Naive thymus-derived CD8-positive, alpha-beta T cell (primary cell): ENCODE measurements at places on chromosomes 16 and 17.

DNA sequence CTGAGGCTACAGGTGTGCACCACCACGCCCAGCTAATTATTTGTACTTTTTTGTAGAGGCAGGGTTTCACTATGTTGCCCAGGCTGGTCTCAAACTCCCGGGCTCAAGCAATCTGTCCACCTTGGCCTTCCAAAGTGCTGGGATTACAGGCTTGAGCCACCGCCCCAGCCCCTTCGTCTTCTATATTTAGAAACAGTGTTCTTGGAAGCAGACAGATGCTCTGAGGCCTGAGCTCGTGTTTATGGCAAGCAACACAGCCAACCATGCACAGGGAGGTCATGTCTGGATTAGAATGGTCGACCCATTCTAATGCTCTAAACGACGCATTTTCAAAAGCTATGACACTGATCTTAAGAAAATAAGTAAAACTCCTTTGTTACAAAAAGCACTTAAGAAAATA is 16.6 kb downstream of the TMEM204 start:
- DNase-seq: no peak

DNA sequence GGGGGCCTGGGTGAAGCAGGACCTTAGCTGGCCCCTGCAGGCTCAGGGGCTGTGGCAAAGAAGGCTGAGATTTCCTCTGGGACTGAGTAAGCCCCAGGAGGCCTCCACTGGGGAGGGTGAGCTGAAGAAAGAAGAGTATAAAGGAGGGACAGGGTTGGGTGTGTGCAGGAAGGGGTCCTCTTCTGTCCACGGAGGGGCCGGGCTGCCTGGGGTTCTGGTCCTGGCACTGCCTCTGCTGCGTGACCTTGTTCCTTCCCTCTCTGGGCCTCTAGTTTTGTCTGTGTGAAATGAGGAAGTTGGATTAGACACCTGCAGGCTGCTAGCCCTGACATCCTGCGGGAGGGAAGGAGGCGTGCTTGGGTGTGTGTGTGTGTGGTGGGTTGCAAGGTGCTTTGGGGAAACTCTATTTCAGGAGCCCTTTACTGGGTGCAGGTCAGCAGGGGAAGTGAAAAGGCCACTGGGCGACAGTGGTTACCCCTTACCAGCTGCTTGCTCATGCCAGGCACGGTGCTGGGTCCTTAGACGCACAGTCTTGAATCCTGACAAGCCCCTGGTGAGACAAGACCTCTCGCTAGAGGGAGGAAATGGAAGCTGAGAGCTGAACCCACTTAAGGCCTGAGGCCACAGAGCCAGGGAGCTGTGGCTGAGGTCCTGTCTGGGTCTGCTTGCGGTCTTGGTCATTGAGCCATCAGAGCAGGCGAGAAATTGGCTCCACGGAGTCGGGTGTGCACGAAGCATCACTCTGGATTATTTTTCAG is 60.7 kb downstream of the OR1D5 start:
- DNase-seq: peak; percentile 15

DNA sequence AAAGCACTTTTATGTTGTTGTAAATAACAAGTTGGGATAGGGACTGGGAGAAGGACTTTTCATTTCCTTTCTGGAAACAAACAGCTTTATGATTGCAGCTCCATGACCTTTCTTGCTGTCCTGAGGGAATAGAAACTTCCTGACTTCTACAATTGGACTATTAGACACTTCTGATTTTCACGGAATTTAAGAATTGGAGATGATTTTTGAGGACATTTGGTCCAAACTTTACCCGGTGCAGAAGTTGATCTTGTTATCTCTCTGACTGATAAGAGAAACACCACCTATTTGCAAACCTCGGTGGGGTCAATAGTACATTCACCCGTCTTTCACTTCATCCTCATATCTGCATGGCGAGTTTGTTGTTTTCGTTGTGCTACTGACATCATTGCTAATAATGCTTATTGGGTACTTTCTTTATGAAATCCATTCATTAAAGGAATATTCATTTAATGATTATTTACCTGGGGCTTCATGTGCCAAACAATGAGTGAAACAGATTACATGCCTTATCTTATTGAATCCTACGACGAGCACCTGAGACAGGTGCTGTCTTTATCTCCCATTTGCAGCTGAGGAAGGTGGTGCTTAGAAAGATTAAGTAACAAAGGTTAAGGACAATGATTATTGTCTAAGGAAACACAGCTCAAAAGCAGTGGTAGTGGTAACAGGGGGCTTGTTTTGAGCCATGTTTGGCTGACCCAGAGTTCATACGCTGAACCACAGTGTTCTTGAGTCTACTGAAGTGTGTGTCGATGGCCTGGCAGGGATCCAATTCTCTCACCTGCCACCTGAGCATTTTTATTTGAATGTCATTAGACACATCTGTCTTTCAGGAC is 176.9 kb upstream of the FAM20A start:
- DNase-seq: no peak

DNA sequence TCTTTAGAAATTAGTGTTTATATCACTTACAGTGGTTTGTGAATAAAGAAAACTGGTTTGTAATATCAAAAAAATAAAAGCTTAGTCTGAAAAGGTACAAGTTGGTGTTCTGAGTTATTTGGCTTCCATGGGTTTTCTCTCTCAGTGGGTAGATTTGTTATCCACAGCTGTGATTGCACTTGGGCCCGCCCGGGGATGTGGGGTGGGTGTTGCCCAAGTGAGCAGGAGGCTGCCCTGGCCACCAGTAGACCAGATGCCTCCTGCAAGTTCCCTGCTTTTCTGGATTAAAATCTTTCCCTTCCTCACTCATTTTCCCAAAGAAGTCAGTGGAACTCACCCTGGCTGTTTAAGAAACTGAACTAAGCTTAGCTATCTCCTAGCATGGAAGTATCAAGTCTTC is 380.6 kb downstream of the RBFOX1 start:
- DNase-seq: no peak

- DNase-seq: no peak
Observed at GRCh38 chr16:1182316-1182671, 29.4 kb downstream of the CACNA1H start.

GRCh38 chr16:10085078-10085798 is 97.0 kb downstream of the GRIN2A start:
- DNase-seq: no peak

- DNase-seq: no peak
Observed at GRCh38 chr16:68249371-68249770, 4.2 kb downstream of the PLA2G15 start.

DNA sequence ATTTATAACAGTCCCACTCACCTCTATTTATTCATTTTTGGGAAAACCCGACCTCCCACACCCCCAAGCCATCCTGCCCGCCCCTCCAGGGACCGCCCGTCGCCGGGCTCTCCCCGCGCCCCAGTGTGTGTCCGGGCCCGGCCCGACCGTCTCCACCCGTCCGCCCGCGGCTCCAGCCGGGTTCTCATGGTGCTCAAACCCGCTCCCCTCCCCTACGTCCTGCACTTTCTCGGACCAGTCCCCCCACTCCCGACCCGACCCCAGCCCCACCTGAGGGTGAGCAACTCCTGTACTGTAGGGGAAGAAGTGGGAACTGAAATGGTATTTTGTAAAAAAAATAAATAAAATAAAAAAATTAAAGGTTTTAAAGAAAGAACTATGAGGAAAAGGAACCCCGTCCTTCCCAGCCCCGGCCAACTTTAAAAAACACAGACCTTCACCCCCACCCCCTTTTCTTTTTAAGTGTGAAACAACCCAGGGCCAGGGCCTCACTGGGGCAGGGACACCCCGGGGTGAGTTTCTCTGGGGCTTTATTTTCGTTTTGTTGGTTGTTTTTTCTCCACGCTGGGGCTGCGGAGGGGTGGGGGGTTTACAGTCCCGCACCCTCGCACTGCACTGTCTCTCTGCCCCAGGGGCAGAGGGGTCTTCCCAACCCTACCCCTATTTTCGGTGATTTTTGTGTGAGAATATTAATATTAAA is 638 bp upstream of the TMEM88 start:
- no peak for DNase-seq

- no peak for DNase-seq
Observed at GRCh38 chr17:79802039-79802735, 5.3 kb upstream of the CBX8 start.

- no peak for DNase-seq
Observed at GRCh38 chr16:982145-983043, 824 bp downstream of the SOX8 start.

DNA sequence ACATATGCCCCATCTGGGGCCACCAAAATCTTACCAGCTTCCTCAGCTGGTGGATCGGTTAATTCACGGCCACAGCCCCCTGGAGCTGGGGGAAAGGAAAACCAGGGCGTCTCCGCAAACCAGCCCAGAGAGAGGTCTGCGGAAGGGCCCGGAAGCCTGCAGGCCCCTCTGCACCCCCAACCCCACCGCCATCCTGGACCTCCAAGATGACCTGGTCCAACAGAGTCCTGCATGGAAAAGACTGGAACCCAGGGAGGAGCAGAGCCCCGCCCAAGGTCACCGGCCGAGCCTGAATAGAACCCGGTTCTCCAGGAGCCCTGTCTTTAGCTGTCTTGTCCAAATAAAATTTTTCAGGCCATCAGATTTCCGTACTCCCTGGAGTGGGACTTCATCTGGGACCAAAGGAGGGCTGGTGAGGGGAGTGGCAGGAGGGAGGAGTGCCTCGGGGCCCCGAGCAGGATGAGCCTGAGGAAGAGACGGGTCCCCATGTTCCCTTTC is 37.4 kb upstream of the NDRG4 start:
- no peak for DNase-seq

- no peak for DNase-seq
Observed at GRCh38 chr16:81163671-81164070, 67.5 kb upstream of the GCSH start.

DNA sequence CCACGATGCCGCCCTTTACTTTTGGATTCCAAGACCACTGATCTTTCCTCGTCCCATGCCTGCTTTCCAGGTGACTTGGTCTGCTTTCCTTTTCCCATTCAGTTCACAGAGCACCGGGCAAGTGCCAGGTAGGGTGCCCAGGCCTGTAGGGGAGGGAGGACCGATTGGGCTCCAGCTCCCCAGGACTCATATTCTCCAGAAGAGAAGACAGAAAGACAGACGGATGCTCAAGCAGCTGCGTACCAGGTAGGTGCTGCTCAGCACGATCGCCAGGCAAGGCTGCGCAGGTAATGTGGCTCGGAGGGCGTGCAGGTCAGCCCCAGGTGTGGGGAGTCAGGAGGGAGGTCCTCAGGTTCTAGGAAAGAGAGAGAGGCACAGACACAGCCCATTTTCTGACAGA is 67.5 kb upstream of the ZNF423 start:
- no peak for DNase-seq

- DNase-seq: no peak
Observed at GRCh38 chr17:34757106-34757505, 177.7 kb downstream of the TMEM132E start.

DNA sequence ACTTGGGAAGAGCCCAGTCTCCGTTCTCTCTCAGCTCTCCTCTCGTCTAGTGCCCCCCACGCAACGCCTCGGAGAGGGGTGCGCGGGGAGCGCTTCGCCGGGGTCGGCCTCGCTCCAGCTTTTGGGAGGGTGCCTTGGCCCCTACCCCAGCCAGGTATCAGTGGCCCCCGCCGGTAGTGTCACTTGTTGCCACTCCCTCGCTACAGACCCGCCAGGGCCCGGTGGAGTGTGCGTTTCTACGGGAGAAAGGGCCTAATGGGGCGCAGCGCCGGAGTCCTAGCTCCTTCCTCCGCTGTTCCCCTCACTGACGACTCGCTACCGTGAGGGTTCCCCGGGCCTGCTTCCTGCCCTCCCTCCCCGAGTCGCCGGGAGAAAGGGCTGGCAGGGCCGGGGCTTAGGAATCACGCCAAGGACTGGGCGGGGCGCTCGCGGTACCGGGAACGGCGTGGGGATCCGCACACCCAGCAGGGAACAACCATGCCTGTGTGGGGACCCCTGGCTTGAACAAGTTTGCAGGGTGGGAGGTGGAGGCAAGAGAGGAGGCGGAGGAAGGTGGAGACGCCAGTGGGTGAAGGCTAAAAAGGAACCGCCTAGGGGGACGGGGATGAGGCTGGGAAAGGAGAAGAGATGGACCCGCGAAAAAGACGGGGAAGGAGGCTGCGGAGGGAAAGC is 997 bp upstream of the CDH11 start:
- DNase-seq: no peak

DNA sequence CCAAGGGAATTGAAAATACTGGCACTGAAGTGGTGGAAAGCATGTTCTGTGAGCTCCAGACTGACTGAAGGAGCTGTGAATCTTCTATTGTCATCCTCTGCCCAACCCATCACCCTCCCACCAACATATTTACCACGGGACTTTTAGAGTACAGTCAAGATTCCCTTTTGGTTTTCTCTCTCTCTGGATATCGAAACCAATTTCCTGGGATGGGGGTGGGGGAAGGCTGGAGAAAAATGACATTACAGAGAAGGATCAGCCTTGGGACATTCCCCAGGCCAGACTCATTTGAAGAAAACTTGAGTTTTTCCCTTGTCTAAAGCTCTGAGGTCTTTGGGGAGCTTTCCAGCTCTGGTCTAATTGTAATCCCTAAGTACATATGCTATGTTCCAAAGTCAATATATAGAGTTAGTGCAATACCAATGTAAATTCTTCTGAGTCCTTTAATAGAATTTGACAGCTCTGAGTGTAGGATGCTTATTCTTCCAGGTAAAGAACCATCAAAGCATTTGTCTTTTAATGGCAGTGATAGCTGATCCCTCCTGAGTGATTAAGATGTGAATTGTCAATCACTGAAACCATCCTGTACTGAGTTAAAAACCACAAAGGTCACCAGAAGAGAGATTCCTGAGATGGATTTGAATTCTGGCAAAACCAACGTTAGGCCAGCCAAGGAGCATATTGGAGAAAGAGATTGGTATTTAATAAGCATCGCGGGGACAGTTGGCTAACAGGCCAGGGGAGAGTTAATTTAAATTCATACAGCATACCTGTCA is 48.8 kb upstream of the CCL1 start:
- DNase-seq: no peak

- DNase-seq: no peak
Observed at GRCh38 chr16:396605-397004, 394 bp upstream of the NME4 start.

- DNase-seq: no peak
Observed at GRCh38 chr17:3630781-3631180, 5.3 kb downstream of the SHPK start.

- no peak for DNase-seq
Observed at GRCh38 chr17:10888858-10889257, 51.0 kb upstream of the PIRT start.

- DNase-seq: no peak
Observed at GRCh38 chr16:56977216-56977615, 12.1 kb upstream of the NLRC5 start.

DNA sequence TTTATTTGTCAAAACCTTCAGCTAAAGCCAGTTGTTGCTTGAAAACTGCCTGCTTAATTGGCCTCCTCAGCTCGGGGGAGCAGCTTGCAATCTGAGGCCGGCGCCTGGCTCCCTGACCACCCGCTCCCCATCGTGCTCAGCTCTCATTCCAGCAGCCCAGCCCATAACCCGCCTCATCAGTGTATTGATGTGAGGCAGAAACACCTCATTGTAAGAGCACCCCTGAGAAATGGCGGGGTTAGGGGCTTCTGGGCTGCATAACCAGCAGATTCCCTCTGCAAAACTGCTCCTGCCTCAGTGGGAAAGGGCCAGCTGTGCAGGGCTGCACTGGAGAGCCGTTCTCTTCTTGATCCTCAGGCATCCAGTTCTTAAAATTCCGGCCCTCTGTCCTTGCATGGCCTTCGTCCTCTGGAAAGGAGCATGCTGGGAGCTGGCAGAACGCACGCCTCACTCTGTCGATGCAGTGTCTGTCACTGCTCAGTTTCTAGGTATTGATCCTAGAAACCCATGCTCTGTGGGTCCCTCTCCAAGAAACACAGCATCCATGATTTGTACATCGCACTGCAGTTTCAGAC is 113.8 kb upstream of the CHMP6 start:
- peak; percentile 24 for DNase-seq

- no peak for DNase-seq
Observed at GRCh38 chr17:67682196-67682595, 35.5 kb upstream of the NOL11 start.
